ENCODE measurements at places on chromosomes 16 and 17.
A peak's percentile ranks its signal among the peaks of the same experiment; 100 is the strongest.

DNA sequence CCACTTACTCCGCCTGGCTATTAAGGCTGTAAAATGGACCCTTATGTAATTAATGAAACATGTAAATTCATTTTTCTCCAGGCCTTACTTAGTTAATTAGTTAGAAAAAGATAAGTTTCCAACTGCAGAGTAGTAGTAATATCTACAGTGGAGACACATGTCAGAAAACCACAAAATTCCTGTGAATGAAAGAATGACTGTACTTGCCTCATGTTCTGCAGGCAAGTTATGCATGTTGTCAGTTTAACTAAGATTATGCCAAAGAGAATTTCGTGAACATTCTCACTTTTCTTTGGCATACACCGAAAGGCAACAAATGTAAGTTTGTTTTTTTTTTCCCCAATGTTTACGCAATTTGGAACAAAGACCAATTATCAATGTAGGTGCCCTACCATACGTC is 16.8 kb upstream of the CCL1 start:
- DNase-seq = no peak

DNA sequence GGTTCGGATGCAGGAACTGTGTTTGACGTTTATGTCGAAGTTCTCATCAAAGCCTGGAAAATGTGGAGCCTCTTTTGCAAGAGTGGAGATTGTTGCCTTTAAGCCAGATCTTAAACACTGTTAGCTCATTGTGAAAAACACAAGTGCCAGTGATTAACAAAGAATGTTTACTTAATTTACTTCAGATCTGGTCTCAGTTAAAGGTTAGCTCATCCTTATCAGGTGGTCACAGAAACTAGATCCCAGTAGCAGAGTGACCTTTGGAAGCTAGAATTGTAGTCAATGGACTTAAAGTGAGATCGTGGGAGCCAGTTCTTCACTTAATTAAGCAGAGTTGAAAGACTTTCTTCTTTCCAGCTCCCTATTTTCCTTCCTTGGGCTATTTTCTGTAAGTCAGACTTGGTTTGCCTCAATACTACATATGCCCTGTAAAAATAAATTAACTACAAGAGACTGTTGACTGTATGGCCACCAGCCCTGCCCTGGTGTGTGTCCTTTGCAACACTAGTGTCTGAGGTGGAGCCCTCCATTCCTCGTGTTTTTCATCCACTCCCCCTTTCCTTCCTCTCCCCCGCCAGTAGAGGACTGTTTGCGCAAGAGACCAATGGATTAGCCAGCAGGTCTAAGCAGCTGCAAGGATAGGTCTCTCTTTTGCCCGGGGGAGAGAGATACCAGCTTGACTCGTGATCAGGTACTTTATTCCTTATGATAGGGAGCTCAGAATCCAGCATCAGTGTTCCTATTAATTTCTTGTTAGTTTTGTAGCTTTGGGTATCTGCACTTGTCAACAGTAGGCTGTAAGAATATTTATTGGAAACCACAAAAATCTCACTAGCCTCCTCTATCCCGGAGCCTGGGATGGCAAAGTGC is 20.2 kb downstream of the FBXO39 start:
- no peak for DNase-seq

DNA sequence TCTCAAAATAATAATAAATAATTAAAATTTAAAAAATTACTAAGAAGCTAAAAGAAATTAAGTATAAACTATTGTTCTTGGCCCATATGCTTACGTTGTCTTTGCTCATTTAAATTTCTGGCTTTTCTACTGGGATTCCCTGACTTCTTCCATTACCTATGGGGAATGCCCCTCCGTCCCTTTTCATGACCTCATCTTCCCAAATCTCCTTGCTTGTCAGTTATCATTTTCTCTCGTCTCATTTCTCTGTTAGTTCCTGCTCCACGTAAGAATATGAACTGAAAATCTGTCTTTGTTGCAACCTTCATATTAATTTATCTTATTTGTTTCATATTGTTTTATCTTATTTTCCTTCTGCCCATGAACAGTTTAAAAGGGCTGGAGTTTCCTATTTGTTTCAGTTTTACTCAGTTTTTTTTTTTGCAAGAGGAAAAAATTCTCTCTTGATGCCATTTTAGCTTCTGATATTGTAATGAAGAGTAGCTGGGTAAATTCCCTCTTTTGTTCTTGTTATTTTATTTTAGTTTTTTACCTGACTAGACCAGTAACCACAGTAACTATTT is 2.5 kb upstream of the DNAJA2 start:
- DNase-seq = no peak

DNA sequence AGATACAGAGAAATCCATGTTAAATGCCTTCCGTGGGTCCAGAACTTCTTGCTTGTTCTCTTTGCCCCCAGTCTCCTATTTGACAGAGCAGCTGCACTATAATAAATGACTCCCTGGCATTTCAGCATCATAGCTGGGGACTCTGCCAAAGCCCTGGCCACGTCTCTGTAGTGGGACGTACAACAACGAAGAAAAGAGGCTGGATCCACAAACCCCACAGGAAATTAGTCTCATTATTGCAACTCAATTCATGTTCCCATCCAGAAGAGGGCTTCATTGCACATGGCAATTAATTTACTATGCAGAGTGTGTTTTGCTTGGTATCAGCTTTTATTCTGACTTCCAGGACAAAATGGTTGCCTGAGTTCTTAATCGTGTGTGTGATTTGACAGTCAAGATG is 121.3 kb downstream of the CDH13 start:
- peak; percentile 50 for DNase-seq

GRCh38 chr17:614653-615546 is 99.7 kb downstream of the VPS53 start:
- no peak for DNase-seq

GRCh38 chr16:81817296-81817695 is 38.2 kb downstream of the PLCG2 start:
- DNase-seq = no peak

- DNase-seq = no peak
Observed at GRCh38 chr16:74651841-74652240, 14.8 kb downstream of the RFWD3 start.

- DNase-seq = no peak
Observed at GRCh38 chr17:6721744-6722143, 8.6 kb upstream of the SLC13A5 start.

GRCh38 chr16:75193730-75194444 is 13.1 kb downstream of the CTRB2 start:
- DNase-seq = no peak

DNA sequence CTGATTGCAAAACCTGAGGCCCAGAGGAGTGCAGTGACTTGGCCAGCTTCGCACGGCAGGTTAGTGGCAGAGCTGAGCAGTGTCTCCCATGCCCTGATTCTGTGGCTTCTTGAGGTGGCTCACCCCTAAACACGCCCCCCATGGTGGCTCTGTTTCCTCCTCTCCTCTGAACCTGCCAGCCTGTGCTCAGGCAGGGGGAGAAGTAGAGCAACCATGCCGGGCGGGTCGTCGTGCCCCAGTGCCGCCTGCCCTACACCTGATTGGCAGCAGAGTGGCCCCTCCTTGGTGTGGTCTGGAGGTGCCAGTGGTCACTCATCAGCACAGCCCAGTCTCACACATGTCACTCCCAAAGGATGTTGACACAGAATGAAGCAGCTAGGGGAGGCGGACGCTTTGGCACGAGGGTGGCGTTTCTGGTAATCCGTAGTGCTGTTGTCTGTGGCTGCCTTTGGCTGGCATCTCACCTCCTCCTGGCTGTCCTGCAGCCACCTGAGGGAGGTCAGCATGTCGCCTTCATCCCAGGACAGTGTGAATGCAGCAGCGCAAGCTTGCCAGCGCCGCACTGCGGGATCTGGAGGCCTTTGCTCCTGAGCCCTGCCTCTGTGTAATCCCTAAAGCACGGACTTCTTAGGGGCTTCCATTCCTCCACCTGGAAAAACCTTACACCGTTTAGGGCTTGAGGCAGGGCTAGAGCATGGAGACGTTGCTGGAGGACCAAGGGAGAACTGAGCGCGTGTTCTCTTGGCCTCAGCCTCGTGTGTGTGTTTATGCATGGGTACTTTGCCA is 294.7 kb downstream of the SEC14L1 start:
- no peak for DNase-seq

Data from hepatic stellate cell (primary cell).